ENCODE measurements at places on chromosomes 1 and 21.

- no peak for DNase-seq
Measured at GRCh38 chr1:36154765-36155407, 1.1 kb upstream of the MAP7D1 start.

DNA sequence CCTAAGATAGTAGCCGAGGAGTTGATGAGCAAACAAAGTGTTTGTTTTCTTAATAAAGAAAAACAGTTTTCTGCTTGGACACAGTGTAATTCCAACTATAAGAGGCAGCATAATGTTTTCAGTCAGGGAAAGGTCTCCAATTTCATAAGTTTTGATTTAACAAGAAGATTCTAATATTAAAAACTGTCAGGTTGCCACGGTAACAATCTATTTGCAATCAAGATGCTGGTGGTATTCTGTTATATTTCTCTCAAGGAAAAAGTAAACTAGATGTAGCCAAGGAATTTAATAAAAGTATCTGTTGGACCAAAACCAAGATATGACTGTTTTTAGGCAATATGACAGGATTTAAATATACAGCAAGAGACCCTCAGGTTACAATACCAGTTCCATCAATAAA is 211.7 kb downstream of the SMYD3 start:
- DNase-seq: no peak

DNA sequence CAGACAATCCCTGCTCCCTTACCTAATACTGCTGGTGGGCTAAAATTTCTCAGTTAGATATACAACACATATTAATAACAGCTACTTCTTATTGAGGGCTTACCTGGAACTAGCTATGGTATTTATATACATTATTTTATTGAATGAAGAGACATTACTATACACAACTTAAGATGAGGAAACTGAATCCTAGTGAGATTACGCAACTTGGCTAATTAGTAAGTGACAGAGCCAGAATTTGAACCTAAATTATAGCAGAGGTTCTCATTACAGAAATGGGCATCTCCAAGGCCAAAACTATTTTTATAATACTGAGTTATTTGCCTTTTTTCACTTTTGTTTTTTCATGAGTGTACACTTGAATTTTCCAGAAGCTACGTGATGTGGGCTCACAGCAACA is 44.5 kb upstream of the SMYD2 start:
- no peak for DNase-seq

GRCh38 chr1:100344774-100345173 is 7.5 kb upstream of the CDC14A start:
- DNase-seq: no peak

DNA sequence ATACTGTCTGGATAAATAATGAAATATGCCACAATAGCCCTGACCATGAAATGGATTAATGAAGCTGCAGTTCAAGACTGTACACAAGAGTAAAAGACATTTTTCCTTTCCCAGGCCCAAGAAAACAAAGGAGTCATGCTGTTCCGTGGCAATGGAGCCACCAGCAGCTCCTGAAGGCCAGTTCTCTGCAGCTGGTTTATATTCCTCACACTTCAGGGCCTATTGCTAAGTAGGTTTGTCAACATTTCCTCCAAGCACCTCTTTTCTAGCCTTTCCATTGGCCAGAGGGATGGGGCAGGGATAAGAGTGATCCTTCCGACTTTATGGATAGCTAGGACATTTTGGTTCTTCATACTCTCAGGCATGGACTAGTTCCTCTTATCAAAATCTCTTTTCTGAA is 24.2 kb upstream of the RGL1 start:
- no peak for DNase-seq

GRCh38 chr1:154777154-154777553 is 92.9 kb downstream of the KCNN3 start:
- DNase-seq: no peak

DNA sequence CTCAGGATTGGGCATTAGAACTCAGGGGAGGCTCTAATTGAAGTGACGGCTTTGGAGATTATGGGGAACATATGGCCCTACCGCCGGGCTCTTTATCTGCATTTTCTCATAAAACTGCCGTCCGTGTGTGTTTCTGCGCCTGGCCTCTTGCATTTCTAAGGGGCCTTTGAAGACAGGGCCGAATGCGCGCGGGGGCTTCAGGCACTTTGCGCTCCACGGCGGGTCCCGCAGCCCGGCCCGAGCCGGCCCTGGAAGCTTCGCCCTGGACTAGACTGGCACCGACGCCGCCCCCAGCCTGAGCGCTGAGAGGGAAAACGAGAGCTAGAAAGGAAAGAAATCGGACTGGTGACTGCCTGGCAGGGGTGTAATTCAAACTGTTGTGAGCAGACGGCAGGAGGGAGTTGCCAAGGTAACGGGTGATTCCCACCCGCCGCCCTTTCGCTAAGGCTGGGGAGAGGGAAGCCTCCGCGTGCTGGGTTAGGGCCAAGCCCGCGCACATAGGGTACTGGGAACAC is 120.7 kb downstream of the LMX1A start:
- DNase-seq: no peak

DNA sequence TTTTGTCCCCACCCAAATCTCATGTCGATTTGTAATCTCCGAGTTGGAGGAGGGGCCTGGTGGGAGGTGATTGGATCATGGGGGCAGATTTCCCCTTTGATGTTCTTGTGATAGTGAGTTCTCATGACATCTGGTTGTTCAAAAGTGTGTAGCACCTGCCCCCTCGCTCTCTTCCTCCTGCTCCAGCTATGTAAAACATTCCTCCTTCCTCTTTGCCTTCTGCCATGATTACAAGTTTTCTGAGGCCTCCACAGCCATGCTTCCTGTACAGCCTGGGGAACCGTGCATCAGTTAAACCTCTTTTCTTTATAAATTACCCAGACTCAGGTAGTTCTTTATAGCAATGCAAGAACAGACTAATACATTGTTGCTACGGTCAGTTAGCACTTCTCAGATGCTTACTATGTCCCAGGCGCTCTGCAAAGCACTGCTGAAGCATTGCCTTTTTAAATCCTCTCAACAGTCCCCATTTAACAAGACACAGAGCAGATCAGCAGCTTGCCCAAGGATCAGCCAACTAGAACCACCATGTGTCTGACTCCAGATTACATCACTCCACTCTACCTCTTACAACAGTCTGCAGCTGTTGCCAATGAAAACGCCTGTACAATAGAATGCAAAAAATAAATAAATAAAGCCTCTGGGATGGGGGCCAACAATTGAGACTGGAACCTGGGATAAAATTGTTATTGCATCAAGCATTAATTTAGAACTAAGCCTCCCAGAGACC is 52.4 kb upstream of the USP1 start:
- no peak for DNase-seq

- no peak for DNase-seq
Measured at GRCh38 chr1:231487910-231488309, 40.6 kb upstream of the TSNAX start.

- no peak for DNase-seq
Measured at GRCh38 chr1:20184997-20185833, 681 bp upstream of the UBXN10 start.

Measured in RWPE2 (cell line).